ENCODE measurements at places on chromosomes 11 and 22.

DNA sequence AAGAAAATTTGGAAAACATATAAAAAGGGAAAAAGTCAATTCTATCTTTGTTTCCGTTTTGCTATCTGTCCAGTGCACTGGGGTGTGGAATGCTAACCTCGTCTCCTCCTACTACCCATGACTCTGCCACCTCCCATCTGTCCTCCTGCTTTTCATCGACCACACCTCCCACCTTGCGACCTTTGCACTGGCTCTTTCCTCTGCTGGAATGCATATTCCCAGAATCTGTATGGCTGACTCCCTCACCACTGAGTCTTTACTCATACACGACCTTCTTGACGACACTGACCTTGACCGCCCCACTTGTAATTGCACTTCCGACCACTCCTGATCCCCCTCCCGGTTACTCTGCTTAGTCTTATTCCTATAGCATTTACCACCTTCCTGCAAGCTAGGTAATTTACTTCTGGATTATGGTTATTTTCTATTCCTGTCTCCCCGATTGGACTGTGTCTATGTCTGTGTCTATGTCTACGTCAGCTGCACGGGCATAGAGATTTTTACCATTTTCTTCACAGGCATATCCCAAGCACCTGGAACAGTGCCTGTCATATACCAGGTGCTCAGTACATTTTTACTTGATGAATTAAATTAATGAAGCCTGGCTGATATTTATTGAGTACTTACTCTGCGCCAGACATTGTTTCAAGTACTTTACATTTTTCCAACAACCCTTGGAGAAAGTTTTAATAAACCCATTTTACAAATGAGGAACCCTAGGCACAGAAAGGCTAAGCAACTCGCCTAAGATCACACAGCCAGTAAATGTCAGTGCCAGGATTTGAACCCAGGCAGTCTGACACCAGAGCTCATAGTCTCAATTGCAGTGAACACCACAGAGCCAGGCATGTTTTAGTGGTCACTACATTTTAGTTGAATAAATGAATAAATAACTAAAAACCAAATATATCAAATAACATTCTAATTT is 89.3 kb upstream of the SLC22A12 start:
- no peak for DNase-seq

DNA sequence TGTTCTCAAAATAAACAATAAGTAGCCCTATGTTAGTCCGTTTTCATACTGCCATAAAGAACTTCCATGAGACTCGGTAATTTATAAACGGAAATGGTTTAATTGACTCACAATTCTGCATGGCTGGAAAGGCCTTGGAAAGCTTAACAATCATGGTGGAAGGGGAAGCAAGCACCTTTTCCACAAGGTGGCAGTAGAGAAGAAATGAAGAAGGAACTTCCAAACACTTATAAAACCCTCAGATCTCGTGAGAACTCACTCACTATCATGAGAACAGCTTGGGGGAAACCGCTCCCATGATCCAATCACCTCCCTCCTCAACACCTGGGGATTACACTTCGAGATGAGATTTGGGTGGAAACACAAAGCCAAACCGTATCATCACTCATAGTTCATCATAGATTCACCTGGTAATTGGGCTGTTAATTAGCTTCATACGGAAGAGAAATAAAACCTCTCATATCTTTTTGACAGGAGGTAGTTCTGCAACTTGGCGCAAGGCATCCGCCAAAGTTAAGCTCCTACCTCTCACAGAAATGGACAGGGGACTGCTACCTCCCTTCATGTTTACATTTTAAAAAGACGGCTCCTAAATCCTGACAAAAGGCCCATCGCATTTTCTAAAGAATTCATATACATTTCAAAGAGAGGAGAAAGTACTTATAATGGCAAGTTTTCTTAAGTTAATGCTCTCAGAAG is 49.0 kb downstream of the MUC15 start:
- DNase-seq = peak; percentile 22

DNA sequence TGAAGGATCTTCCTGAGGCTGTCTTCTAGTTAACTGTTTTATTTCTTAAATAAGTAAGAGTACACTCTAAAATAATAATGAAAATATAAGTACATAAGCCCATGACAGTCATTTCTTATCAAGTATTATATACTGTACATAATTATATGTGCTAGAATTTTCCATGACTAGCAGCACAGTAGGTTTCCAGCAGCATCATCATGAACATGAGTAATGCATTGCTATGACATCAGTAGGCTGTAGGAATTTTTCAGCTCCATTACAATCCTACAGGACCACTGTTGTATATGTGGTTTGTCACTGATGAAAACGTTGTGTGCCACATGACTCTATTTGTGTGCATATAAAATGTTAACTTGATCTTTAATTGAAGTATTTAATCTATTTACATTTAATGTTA is 22.0 kb downstream of the ZNF202 start:
- peak; percentile 37 for DNase-seq

DNA sequence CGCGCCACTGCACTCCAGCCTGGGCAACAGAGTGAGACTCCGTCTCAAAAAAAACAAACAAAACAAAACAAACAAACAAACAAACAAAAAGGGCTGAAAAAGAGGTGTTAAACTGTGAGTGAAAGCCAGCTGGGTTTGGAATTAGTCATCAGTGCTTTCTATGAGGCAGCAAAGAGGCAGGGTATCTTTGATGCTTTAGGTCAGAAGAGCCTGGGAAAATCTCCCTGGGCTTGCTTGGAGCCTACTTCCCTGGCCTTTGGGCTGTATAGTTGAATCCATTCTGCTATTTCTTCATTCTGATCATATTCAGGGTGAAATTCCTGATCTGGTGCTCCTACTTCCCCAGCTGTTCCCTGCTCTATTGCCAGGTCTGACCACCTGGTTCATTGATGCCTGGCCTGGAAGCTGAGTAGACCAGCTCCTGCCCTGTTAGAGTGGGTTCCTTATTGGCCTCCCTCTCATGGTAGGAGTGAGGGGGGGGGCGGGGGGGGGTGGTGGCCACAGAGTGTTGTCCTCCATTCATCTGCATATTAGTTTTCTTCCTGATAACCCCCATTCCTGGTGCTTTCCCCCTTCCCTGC is 65.6 kb downstream of the INSC start:
- DNase-seq = peak; percentile 29

GRCh38 chr11:45073685-45074141 is 72.7 kb upstream of the PRDM11 start:
- no peak for DNase-seq

DNA sequence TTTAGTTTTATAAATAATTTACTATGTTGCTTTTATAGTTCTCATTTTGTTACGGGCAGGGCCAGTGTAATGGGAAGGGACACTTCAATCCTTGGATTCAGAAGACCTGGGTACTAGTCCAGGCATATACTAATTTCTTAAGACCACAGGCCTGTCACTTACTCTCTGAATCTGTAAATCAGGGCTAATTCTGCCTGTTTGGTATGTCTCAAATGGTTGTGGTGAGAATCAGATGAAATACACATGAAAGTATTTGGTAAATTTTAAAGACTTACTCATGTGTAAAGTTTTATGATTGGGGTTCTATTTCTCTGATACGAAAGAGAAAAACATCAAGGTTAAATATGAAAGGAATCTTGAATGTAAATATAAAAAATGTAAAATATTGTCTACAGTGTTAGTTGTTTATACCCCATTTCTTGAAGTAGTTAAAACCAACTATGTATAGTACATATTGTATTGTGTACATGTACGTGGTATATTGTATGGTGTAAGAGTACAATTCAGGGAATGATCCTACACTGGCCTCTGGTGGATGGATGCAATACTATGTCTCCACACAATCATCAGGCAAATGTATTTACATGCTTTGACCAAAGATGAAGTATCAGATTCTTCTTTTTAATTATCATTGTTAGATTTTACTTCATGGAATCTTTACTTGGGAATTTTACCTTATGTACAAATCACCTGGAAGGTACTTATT is 24.5 kb upstream of the RAG2 start:
- peak; percentile 29 for DNase-seq

- no peak for DNase-seq
These were observed 5.8 kb upstream of the TTC12 start for GRCh38 chr11:113308601-113309000.

GRCh38 chr11:94447149-94447548 is 45.9 kb upstream of the GPR83 start:
- DNase-seq = no peak

- no peak for DNase-seq
These were observed 85.6 kb downstream of the CACNG2 start for GRCh38 chr22:36617694-36618522.

DNA sequence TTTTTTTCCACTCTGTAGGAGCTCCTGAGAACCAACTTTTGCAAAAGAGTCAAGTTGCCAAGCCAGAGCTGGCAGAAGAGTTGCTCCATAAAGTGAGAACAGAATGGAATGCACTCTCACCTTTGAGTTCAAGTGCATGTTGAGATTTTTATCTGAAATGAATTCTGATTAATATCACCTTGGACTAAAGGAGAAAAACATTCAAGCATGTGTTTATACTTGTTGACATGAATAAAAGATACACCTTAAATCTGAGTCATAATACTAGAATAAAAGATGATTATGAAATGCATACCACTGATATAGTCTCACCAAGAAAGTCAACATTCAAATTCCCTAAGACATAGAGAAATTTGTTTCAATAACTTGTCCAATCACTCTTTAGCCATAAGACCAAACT is 37.8 kb downstream of the ARL14EP start:
- DNase-seq = no peak

GRCh38 chr11:5818245-5818886 is 9.6 kb downstream of the OR52N2 start:
- no peak for DNase-seq

- DNase-seq = peak; percentile 54
These were observed 926.3 kb downstream of the OPCML start for GRCh38 chr11:132605825-132606570.

DNA sequence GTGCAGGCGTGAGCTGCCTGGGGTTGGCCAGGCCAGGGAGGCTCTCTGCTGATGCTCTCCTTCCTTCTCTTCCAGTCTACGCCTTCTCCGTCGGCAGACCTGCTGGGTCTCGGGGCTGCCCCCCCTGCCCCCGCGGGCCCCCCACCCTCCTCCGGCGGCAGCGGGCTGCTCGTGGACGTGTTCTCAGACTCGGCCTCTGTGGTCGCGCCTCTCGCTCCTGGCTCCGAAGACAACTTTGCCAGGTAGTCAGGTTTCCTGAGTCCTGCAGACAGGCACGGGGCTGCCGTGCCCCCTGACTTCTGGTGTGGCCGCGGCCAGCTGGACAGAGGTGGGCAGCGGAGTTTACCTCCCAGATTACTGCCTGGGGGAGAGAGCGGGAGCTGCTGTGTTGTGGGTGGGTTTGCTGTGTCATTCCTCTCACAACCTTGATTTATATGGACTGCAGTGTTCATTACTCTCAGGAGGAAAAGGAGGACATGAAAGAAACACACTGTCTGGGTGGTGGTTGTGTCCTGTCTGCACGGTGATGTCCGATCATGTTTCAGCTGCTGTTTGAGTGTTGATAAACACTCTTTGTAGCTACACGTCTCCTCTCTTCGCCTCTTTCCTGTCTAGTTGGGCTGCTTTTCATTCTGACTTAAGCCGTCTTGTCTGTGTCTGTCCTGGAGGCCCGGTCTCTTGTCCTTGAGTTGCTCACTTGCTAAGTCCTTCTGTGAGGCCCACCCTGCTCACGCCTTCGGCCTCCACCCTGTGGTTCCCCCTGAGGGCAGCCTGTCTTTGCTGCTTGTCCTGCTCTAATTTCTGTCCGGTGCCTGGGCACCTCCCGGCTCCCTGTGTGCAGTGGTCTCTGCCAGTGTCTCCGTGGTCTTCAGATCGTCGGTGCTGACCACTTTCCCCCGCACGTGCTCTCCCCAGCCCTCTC is 35.9 kb downstream of the MUC6 start:
- DNase-seq = no peak

GRCh38 chr11:111246956-111247355 is 1.4 kb downstream of the POU2AF2 start:
- DNase-seq = no peak

DNA sequence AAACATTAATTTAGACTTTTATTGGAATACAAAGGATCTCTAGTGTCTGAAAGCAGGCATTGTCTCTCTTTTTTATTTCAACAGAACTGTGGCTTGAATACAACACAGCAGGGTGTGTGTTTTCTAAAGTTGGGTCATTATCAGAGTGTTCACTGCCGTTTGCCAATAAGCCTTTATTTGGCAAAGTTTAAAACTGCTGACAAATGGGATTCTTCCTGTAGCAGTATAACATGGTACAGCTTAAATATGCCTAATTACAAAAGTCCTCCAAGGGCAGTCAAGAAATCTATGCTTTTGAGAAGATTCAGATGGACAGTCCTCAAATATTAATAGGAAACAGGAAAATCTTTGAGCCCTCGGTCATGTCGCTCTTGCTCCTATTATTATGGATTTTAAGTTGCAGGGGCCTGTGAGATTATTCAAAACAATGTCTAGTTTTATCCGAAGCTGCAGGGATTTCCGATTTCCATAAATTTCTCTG is 199.9 kb downstream of the MAML2 start:
- no peak for DNase-seq

Data from EL (cell line).